ENCODE measurements at places on chromosomes 13 and 19.

DNA sequence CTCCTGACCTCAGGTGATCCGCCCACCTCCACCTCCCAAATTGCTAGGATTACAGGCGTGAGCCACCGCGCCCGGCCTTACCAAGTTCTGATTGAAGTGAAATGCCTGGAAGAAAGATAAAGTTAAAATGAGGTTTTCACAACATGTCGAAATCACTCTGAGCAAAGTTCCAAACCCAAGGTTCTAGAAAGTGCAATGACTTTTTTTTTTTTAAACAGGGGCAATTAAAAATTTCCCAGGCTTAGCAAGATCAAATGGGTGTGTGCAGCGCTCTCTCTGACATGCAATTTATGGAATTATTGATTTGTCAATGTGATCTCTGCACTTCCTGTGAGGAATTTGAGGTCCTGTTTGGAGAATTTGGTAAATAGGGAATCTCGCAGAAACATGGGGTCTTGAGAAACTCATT is 12.8 kb upstream of the MAP2K2 start:
- no peak for DNase-seq

DNA sequence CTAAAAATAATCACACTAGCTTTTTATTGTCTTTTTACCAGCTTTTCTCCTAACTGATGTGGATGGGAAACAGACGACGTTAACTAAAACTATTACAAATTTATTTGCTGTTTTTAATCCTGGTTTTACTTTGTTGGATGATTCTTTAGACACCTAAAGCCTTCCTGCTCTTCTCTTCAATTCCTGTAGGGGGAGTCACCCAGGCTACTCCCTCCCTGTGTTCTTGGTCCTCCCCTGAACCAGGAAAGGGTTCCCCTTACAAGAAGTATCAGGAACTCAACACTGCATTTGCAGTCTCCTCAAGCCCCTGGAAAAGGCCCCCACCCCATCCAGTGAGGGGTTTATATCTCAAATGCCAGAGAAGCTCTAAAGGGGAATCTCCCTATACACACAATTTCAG is 206.1 kb downstream of the SUCLA2 start:
- no peak for DNase-seq

DNA sequence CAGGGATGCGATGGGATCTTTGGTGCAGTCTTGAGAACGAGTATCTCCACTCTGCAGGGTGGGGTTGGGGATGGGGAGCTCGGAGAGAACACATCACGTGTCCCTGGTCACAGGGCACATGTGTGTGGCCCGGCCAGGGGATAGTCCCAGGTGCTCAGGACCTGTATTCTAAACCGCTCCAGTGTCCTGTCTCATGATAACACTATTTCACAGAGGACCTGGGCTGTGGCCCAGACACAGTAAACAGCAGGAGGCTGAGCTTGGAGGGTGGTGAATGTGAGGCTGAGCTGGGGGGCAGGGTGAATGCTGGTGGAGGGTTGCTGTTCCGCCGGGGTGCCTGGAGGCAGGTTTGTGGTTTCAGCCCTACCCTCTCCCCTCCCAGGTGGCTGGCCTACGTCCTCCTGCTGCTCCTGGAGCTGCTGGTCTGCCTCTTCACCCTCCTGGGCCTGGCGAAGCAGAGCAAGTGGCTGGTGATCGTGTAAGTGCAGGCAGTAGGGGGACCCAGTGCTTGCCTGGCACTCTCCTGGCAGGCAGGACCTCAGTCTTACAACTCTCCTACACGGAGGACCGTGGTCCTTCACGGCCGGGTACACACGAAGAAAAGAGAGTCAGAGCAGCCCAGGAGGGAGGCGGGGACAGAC is 11.1 kb downstream of the TTYH1 start:
- no peak for DNase-seq

GRCh38 chr19:51821921-51822320 is 27.0 kb downstream of the FPR3 start:
- DNase-seq = no peak

- DNase-seq = no peak
Measured at GRCh38 chr19:36246006-36246481, 31.1 kb downstream of the ZNF146 start.

GRCh38 chr19:34490141-34490766 is 8.7 kb downstream of the WTIP start:
- no peak for DNase-seq

GRCh38 chr19:51676566-51677083 is 16.5 kb upstream of the SPACA6 start:
- DNase-seq = no peak

DNA sequence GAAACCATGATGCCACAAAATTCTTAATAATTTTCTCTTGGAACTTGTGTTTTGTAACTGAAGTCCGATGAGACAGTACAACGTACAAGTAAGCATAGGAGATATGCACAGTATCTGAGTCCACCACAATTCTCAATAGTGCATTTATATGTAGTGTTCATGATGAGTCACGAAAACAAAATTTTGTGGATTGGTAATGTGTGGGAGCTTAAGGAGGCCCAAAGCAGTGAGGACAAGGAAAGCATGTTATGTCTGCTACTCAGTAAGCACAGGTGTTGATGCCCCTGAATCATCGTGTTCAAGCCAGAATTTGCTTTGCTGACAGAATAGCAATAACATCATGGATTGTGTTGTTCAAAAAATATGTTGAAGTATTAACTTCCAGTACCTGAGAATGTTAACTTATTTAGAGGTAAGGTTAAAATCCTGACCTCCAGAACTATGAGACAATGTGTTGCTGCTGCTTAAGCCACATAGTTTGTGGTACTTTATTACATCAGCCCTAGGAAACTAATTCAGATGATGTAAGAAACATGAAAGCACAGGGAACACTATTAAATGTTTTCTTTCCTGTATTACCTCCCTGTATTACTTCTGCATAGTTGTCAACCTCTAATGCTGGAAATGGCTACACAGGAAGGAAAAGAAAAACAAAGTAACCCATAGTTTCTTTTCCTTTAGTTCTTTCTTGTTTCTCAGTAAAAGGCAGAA is 201.3 kb downstream of the SLITRK6 start:
- DNase-seq = no peak

DNA sequence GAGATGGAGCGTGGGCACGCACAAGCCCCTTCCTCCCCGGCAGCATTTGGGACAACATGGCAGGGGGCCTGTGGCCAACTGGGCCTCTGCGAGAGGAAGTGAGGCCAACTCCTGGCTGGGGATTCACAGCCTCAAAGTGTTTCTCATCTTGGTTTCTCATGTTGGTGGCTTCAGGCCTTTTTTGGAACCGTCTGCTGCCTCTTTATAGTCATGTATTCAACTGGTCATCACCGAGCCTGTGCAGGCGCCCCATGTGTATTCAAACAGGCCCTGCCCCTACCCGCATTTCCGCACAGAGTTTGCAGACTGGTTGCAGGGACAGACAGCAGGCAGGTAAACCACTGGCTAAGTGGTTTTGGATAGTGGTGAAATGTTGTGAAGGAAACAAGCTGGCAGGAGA is 17.3 kb upstream of the RELB start:
- no peak for DNase-seq

- peak; percentile 90 for DNase-seq
Measured at GRCh38 chr19:52665529-52665928, 27.4 kb upstream of the ZNF83 start.

- DNase-seq = no peak
Measured at GRCh38 chr13:112686987-112687386, 2.9 kb upstream of the ATP11A start.

DNA sequence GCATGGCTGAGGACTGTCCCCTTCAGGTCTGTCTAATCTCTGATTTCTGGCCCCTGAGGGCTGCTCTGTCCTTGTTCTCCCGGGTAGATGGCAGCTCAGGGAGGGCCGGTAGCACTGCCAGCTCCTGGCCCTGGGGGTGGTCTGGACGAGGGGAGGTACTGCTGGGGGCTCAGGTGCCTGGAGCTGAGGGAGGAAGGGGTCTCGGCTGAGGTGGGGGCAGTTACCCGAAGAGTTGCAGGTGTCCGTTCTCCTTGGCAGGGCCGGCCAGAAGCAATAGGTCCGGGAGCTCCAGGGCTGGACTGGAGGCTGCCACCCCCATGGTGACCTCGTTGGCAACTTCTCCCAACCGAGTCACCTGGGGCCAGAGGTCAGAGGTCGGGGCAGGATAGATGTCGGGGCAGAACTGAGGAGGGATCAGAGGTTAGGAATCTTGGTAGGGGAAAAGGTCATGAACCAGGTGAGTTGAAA is 1.2 kb upstream of the EMC10 start:
- DNase-seq = no peak

- DNase-seq = no peak
Measured at GRCh38 chr19:19460258-19460731, 54.8 kb downstream of the GATAD2A start.

DNA sequence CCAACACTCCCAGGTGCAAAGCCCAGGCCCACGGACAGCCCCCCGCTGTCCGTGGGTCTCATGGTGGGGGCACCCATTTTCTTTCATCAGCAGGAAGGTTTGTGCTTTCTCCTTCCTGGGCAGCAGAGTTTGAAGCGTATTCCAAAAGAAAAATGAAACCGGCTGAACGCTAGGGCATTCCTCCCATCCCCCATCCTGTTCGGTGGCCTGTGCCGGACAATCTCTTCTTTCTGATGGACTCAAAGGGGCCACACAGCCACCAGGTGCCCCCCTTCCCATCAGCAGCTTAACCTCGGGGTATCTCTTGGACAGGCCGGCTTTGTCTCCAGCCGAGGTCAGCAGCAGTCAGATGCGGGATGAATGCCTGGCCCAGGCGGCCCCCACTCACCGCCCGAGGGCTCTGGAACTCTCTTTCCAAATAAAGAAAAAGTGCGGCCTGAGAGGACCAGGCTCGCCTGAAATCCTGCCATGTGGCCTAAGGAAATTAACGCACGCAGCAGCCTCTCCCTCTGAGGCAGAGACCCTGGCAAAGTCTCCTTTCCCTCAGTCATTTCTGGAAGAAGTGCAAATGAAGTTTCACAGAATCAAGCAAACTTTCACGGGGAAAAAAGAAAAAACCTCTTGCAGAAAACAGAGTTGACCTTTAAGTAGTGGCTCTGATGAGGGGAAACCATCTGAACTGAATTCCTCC is 67.8 kb downstream of the RASA3 start:
- DNase-seq = peak; percentile 26

DNA sequence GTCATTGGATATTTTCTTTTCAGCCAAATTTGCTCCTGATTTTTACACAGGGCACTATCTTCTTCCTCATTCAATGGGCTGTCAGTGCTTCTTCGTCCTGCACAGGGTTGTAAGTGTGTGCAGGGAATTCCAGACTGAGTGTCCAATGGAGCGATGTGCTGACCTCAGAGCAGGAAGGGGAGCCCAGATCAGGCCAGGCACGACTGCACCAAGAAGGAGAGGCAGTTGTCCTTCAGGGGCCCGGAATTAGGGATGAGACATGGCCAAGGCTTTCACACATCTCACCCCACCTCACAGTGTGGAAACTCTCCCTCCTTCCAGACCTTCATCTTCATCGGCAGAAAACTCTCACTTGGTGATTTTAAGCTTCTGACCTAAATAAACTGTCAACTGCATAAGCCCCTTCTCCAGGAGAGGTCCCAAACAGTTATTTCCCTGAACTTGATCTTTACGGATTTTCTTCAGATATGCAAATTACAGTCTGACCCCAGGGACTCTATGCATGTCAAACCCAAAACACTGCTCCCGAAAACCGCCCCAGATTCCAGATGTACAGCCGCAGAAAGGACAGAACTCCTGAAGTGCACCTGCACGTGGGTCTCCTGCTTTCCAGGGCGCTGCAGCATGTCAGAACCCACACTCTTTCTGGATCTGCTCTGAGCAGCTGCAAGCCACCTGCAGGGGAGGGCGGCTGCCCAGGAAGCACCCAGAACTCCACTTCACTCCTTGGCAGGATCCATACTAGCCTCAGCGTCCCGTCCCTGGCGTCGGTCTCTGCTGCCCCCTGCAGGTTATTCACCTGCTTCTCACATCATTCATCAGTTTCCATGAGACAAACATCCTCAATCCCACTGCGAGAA is 625 bp upstream of the ZNF20 start:
- DNase-seq = peak; percentile 72

GRCh38 chr13:43664700-43665191 is 122.0 kb downstream of the ENOX1 start:
- peak; percentile 10 for DNase-seq

GRCh38 chr13:110299283-110299840 is 7.6 kb downstream of the COL4A1 start:
- no peak for DNase-seq
